CD4-positive, alpha-beta memory T cell (primary cell): ENCODE measurements at places on chromosomes 11 and 22. TPM values are rescaled to one million over a fixed set of nuclear protein-coding genes. Genes with fewer than 3 reads are reported as not detected.

The C11orf86 gene
- total RNA-seq: not detected

GRCh38 chr11:110196884-110197420 is 99.5 kb downstream of the RDX start:
- no peak for DNase-seq

DNA sequence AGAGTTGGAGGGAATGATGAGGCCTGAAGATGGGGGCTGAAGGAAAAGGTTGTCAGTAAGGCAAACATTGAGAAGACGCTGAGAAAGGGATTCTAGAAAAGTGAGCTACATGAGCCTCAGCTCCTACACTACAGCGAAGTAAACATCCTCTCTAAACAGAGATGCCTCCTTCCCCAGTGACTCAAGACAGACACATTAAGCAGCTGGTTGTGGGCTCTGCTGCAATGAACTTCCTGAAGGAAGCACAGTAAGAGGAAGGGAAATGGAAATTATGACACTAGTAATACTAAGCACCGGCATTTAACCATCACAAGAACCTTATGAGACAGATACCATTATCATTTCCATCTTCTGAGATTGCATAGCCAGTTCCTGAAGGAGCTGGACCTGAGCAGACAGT is 190.5 kb downstream of the C11orf87 start:
- no peak for DNase-seq

The OR5P2 gene
- total RNA-seq: not detected

GRCh38 chr11:67284811-67285540 is 4.1 kb upstream of the ANKRD13D start:
- no peak for DNase-seq

DNA sequence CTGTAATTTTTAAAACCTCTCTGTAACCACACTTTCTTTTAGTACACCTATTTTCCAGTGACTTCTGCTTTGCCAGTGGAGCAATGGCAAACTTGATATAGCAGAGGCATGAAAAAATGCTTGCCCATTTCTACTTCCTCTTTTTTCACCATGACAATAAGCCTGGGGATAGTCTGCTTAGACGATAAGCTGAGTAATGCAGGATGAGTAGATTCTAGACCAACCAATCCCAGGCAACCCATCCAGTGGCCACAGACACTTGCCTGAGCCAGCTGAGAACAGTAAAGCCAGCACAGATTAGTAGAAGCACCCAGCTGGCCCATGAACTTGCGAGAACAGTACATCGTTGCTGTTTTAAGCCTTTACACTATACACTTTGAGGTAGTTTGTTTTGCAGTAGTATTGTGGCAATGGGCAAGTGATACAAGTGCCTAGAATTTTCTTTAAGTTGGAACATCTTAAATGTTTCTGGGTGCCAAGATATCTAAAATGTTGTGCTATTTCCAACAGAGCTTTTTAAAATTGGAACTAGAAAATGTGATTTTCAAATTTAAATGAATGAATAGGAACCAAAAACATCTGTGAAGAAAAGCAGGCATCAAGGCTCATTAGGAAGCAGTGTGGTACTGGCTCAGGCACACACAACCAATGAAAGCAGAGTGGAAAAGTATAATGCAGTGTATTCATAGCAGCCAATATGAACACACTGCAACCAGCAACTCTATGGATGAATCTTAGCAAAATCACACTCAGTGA is 37.7 kb downstream of the DDI1 start:
- no peak for DNase-seq

GRCh38 chr11:80925321-80925720 is 1484.5 kb upstream of the TENM4 start:
- no peak for DNase-seq

- DNase-seq: no peak
These were observed 139.9 kb upstream of the SORL1-AS1 start for GRCh38 chr11:121592708-121593107.

- DNase-seq: peak; percentile 38
These were observed 667 bp downstream of the RAB6A start for GRCh38 chr11:73760135-73760678.

The KDM4E gene
- not detected for total RNA-seq

DNA sequence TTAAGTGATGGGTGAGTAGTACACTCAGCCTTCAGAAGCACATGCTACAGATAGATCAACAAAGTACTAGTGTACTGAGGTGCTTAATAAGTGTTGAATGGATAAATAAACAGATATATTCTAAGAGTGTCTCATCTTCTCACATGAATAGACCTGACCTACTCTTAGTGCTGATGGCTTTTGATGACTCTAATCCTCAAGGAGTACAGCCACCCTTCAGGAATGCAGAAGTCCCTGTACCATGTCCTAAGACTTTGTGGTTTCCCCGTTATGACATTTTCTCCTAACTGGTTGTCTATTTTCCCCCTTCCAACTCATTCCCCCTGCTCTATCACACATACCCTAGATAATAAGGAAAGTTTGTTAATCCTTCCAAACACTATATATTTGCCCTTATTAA is 61.6 kb downstream of the C11orf65 start:
- DNase-seq: no peak

- no peak for DNase-seq
These were observed 42.0 kb downstream of the CD82 start for GRCh38 chr11:44607319-44607962.

DNA sequence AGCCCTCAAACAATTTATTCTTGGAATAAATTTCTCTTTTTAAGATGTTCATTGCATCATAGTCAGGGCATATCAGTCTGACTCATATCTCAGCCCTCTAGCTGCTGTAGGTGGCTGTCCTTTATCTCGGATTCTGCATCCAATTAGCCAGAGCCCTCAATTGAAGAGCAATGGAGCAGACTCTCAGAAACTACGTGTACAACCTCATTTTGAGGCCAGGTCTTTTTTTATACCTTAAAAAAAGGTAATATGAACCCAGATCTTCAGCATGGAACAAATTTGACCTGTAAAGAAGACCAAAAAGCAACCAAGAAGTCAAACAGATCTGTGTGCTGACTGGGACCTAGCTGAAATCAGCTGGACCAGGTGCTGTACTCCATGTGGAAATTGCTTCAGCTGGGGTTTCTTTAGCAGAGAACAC is 8.7 kb downstream of the OR52A5 start:
- no peak for DNase-seq
